Stimulated activated CD8-positive, alpha-beta memory T cell treated with anti-CD3 and anti-CD28 coated beads, Interleukin-4, amount 100 ng/mL, for 1 hour (primary cell): ENCODE measurements at places on chromosomes 3 and 15.

DNA sequence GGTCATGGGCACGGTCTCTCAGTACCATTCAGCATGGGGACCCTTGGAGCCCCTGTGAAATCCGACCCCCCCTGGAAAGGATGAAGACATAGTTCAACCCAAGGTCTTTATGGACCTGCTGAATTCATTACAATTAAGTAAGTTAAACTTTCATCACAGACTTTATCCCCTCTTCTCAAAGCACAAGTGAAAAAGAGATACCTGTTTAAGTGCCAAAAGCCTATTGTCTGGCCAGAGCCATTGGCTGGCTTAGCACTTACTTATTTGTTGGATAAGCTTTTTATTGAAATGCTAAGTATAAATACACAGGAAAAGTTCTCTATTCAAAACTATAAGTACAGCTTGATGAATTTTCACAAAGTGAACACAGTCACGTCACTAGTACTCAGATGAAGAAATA is 128.4 kb upstream of the NR2E3 start:
- DNase-seq = no peak

DNA sequence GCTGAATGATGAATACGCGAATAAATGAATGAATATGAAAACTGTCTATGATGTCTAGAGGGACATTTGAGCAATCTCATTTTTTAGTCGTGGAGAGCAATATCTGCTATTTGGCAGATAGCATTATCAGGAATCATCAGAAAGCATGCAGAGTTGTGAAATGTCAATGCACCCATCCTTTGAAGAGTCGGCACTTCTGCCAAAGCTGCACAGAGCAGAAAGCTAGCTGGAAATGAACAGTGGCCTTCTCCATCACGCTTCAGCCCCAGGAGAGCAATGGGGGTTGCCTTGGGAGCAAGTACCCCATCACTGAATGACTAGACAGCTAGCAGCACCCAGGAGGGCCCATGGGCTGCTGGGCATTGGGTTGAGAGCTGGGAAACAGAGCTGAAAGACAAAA is 69.1 kb upstream of the PROK2 start:
- no peak for DNase-seq

GRCh38 chr3:116226266-116226665 is 219.0 kb downstream of the LSAMP start:
- DNase-seq = no peak

GRCh38 chr3:25658836-25659235 is 5.9 kb downstream of the TOP2B start:
- no peak for DNase-seq

DNA sequence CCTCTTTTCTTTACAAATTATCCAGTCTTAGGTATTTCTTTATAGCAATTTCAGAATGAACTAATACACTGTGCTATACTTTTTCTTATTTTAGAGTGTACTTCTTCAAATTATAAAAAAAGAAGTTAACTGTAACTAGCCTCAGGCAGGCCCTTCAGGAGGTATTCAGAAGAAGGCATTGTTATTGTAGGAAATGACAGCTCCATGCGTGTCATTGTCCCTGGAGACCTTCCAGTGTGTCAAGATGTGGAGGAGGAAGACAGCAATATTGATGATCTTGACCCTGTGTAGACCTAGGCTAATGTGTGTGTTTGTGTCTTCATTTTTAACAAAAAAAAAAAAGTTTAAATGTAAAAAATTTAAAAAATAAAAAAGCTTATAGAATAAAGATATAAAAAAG is 55.5 kb downstream of the IL12A start:
- DNase-seq = no peak

DNA sequence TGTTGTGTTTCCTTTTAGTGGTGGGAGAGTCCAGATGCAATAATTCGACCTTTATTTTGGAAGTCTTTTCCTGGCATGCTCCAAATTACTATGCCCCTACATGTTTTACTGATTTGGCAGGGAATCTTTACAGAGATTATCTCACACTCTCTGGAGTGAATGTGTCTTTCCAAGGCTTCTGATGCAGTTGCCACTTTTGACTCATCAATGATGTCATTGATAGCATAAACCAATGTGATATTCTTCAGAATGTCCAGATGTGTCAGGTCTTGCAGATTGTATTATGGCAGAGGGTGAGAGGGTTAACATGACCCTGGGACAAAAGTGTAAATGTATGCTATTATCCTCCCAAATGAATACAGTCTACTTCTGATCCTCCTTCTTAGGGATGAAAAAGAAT is 9.7 kb downstream of the RTP4 start:
- DNase-seq = no peak

DNA sequence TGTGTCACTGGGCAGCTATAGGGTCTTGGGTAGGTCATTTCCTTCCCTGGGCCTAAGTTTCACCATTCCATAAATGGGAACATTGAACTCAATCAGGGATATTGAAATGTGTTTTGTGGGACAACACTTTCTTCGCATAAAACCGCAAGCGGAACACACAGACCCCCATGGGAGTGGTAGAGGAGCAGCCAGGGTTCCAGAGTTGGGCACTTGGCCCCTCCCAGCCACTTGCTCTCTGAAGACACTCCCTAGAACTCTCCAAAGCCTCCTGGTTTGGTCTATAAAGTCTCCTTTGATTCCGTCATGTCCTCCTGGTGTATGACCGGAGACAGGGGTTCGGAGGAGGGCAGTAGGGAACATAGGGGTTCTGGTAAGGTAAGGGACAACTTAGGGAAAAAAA is 271.7 kb downstream of the UACA start:
- DNase-seq = no peak

DNA sequence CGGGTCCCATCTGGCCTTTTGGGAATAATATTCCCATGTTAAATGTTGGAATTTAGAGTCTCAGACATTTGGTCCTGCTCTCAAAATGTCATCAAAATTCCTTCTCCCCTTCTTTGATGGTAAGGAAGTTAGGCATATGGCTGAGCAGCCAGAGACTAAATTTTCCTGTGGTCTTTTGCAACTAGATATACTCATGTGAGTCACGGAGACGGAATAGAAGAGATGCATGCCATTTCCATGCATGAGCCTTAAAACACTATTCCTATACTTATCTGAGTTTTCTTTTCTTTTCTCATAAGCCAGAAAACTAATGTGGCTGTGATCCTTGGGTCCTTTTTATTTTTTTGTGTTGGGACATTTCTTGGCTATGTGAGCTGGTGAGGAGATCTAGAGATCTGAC is 105.3 kb downstream of the NR2F2 start:
- no peak for DNase-seq
